ENCODE measurements at places on chromosomes 6 and 20.

GRCh38 chr6:107769053-107769658 is 55.0 kb downstream of the SCML4 start:
- no peak for DNase-seq

DNA sequence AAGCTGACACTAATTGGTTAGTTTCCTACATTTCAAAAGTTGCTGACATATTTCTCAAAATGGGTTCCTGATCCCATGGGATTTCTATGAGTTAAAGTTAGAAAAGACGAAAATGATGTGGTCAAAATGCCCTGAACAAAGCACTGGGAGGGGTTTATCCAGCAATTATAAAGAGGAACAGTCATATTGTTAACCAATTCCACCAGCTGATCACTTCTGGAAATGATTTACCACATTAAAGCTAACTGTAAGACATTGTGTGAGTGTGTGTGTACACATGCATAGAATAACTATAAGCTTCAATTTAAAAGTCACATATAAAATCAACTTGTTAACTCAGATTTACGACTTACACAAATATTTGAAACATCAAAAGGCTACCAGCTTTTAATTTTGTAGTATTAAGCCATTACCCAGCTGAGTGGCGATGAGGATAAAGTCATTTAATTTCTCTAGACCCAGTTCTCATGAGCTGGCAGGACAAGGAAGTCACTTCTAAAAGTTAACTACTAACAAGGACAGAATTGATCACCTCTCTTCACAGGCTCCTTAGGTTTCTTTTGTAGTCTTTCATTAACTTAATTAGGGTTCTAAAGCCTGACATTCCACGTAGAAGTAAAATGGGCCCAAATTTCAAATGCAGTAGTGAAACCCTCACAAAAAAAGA is 40.4 kb downstream of the MAN1A1 start:
- no peak for DNase-seq

DNA sequence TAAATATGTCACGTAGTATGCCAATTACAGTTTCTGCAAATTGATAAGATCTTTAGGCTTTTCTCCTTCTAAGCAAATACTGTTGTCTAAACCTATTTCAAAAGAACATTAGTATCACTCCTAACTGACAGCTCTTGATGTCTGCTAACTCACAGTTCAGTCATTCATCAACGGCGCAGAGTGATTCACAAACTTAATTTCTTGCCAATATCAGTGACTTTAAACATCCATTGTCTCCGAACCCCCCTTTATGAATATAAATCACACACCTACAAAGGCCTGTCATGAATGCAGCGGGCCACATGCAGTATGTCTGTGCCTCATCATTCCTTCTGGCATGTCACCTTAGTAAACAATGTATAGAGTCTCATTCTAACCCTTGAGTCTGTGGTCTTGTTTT is 420.6 kb downstream of the CDC5L start:
- no peak for DNase-seq

GRCh38 chr6:3765415-3765814 is 13.9 kb upstream of the PXDC1 start:
- DNase-seq = no peak

DNA sequence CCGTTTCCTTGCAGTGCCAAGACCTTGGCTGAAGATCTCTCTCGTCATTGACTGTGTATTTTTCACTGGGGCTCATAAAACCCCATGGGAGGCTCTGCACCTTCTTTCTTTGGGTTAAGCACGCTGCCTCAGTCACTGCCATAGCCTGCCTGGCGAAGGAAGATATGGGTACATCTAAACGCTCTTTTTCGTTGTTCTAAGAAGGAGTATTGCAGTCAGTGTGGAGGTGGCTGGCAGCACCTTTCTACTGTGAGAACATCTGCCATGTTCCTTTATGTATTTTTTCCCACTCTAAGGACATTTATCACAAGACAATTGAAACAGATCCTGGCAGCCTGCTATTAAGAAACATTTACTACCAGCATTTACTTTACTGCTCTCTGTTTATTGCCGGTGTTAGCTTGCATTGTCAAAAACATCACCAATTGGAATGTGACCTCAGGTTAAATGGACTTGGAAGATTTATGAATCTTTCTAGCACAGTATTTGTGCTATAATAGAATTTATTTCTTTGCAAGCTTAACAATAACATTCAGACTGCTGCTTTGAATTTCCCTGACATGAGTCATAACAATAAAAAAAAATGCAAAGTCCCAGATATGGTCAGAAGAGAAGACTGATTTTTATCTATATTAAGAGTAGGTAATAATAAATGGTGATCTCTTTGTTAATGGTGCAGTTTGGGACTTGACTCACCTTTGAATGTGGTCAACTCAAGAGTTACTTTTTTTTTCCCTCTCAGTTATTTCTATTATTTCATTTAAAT is 62.2 kb upstream of the CLDN20 start:
- DNase-seq = no peak

DNA sequence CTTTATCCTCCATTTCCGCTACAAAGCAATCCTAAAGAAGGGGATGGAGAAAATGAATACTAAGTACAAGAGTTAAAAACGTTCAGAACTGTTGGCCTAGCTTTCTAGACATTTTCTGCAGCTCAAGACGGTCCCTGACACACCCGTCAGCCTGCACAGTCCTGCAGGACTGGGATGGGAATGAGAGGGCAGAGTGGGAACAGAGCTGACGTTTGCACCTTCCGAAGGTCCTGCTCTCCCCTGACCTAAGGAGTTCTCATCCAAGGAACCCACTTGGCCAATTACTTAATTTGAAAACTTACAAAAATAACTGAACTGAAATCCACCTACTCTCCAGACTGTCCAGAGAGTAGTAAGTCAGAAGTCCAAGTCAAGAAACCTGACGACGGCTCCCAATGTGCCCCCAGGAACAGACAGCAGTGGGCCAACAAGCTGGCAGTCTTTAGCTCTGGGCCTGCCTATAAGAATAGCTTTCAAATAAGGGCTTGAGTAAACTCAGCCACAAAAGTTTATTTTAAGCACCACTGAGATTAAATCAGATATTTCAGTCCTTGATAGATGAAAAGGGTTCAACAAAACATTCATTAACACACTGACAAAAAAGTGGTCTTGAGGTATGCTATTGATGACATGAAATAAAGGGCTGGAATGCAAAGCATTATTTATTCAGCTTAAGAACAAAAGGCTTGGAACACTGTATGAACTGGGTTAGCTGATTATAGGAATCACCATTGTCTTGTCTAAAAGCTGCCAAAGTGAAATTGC is 76.8 kb downstream of the CNKSR3 start:
- DNase-seq = no peak

GRCh38 chr20:24449026-24449720 is 20.3 kb upstream of the SYNDIG1 start:
- DNase-seq = no peak

GRCh38 chr6:91428296-91428695 is 841.4 kb upstream of the MAP3K7 start:
- no peak for DNase-seq

GRCh38 chr20:61757678-61758563 is 307.8 kb downstream of the TAF4 start:
- DNase-seq = no peak

DNA sequence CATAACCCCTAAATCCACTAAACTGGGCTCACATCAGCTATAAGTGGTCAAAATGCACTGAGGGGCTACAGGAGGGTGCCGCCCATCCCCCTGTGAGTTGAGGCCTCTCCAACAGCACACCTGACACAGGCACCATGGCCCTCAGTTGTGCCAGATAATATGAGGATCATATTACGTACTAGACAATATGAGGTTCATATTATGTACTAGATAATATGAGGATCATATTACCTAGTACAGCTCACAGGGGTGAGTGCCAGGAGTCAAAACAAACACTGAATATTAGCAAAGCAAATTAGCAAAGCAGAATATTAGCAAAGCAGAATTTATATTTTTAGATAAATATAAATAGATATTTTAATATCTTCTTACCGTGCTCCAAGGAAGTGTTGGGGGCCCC is 35.3 kb downstream of the CD24 start:
- no peak for DNase-seq

DNA sequence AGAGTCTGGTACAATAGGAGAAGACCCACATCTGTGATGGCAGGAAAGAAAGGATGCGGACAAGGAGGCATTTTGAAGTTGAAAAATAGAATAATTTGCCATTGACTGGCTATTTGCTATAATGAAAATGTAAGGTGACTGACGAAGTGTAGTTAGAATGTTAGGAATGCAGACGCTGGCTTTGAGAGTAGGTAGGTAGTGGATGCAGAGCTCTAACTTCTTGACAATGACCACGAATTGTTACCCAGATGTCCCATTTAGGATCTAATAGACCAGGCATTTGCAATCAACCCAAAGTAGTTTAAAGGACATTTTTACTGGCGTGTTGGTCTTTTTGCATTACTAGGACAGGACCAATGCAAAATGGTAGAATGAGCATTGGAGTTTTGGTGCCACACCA is 14.2 kb downstream of the MLIP start:
- no peak for DNase-seq

DNA sequence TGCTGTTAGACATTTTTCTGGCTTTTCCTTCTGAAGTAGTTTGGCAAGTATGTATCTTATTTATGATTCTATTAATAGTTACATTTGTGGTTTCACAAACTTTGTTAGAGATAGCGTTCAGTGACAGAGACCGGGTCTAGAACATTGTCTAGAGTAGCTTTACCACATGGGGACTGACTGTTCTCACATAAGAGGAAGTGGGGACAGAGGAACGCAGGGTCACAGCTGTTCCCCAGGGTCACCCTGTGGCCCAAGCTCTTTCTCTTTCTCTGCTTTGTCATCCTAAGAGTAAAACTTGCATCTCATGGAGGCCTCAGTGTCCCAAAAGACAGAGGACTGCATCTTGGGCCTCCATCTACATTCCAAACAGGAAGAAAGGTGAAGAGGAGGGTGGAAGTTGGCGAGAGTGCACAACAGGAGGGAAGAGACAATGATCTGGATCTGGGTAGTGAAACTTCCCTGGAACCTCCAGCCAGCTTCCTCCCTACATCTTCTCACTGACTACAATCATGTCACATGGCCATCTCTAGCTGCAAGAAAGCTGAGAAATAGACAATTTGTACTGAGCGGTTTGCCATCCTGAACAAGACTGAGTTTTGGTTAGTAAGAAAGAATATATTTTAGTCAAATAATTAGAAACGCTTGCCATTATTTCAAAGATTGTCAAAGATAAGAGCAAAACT is 645.8 kb upstream of the ARID1B start:
- no peak for DNase-seq

Measured in vagina (tissue), 2 donors.